PC-3 (cell line): ENCODE measurements at places on chromosomes 12 and 14. TPM values are rescaled to one million over a fixed set of nuclear protein-coding genes. Genes with fewer than 3 reads are reported as not detected.

DNA sequence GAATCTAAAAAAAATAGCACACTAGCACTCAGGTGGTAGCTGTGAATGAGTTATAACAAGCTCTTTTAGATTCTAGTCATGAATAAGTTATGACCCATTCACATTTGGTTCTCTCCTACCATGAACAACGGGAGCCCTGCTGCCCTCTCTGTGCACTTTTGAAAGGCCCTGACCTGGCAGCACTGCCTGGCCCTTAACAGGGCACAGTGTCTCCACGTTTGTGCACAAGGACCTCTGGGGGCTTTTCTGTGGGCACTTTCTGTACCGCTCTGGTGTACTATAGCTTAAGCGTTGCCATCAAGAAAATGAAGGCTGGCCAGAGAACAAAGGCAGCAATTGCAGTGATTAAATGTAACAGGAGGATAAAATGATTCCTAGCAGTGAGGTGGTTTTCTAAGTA, 21.2 kb downstream of the CCDC92 start:
- no peak for DNase-seq

GRCh38 chr14:93011650-93012325, 88.8 kb downstream of the CHGA start:
- DNase-seq, result no peak

EPYC gene
- total RNA-seq, result not detected in 2 replicates

GRCh38 chr14:64632056-64632455, 72.2 kb upstream of the PLEKHG3 start:
- DNase-seq, result peak; percentile 46

DNA sequence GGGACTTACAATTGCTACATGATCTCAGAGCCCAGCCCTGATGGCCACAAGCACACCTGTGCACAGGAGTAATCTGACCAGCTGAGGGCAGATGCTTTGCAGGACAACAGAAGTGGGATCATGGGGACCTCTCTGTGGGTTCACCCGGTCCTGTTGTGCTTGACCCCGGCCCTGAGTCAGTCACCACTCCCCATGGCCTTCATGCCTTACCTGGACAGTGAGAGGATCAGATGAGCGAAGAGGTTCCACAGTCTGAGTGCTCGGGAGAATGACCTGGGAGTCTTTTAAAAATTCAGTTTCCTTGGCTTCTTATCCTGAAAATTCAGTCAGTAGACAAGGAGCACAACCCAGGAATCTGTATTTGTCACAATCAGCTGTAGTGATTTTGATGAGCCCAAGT, 88.1 kb downstream of the NTF3 start:
- no peak for DNase-seq

GPR135 gene
- 6.7 and 10.3 TPM in 2 replicates for total RNA-seq

DEPDC4 gene
- total RNA-seq, result 0.29 and 2.0 TPM in 2 replicates

DNA sequence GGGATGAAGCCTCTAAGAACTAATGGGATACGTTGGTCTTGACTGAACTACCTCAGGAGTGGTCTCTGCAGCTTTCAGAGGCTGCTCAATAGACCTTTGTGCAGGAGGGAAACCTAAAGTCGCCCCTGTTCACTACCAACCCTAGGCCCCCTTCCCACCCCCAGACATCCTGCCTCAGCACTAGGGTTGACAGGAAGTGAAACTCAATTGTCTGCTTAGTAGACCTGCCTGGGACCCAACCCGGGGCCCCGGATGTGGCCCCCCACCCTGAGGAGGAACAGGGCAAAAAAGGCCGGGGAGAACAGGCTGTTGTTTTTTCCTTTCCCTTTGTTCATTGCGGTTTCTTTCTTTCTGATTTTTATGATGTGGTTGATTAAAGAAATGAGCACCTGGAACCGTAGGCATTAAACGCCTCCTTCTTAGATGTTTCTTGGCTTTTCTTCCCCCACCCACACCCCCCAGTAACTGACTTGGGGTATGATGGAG, 1.6 kb upstream of the DGKA start:
- no peak for DNase-seq

GRCh38 chr12:92735131-92735721, 32.4 kb downstream of the PLEKHG7 start:
- peak; percentile 69 for DNase-seq

GRCh38 chr14:74418031-74418430, 8.0 kb downstream of the SYNDIG1L start:
- DNase-seq, result no peak

ART4 gene
- not detected in 2 replicates for total RNA-seq

GRCh38 chr12:57518176-57518919, 2.0 kb downstream of the DDIT3 start:
- DNase-seq, result no peak

DNA sequence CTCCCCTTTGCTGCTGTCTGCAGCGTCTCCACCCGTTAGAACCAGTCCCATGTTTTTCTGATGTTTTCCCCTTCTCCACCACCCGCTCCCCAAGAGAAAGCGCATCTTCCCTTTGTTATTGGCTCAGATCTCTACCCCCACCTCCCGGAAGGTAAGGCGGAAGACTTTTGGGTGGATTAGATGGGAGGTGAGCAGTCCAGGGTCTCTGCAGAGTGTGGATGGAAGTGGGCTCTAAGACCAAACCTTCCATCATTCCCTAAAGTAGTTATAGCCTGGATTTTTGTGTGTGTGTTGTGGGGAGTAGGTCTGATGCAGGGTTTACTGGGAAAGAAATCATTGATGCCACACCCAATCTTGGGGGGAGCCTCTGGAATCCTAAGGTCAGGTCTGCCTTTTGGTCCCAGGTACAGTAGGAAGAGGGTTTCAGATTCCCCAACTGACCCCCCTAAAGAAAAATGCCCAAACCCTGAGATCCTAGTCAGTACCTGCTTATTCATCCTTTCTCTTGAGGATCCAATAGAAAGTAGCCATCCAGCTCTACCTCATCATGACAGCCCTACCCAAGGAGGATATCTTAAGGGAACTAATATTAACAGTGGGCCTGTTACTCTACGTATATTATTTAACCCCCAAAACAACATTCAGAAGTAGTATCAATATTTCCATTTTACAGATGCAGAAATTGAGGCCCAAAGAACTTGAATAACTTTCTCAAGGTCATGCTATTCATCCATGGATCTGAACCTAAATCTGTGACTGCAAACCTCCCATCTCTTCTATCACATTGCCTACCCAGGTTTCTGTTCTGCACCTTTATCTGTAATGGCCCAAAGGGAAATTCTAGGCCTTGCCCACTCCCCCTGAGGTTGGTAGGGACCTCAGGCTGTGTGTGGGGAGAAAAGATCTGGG, 1.1 kb downstream of the KIF5A start:
- DNase-seq, result no peak

NGB gene
- not detected in 2 replicates for total RNA-seq

DNA sequence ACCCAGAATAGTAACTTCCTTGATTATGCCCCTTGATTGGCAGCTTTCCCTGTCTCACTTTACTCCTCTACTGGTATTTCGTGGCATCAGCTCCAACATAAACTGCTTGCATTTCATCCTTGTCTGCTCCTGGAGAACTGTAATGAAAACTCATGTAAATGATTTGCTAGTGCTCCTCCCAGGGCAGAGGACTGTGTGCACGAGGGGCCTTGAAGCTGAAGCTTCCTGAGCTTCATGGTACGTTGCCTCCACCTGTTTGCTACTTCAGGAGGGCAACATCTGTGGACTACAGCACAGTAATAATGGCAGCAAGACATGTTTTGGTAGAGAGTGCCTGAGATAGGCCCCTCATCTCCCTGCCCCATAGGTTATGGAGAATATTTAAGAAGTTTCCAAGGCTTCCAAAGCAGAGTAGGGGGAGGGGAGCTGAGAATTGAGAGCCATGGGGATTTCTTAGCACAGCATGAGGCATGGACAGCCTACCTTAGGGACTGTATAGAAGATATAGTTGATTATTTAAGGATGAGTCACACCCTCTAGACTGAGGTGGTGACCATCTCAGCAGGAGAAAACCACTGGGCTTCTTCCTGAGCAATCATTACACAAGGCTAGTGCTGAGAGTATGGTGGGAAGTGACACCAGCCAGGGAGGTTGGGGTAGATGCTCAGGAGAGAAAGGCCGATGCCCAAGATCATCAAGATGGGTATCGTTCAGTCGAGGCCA, 29.5 kb downstream of the CCDC198 start:
- no peak for DNase-seq

GOLT1B gene
- total RNA-seq, result 16.8 and 19.0 TPM in 2 replicates

- no peak for DNase-seq
Measured at GRCh38 chr12:71955970-71956369, 17.3 kb downstream of the TPH2 start.

GRCh38 chr14:95943699-95944098, 67.1 kb downstream of the TUNAR start:
- no peak for DNase-seq

GLIPR1 gene
- total RNA-seq, result 21.3 and 22.2 TPM in 2 replicates

DNA sequence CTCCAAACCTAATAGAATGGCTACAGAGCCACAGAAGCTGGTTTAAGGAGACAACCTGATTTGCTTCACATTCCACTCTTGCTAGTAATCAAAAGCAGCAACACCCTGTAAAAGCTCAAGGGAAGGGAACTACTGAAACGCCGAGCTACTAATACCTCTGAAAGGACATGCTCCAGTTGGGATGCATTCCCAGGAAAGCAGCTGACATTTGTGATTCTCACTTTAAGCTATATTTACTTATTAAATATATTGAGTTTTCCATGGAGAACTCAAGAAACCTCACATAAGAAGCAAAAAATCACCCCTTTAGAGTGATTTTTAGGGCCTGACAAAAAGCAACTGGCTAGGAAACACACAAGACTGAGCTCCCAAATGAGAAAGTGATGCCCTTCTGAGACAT, 1073.0 kb upstream of the FLRT2 start:
- no peak for DNase-seq

KRT75 gene
- total RNA-seq, result 32.8 and 38.5 TPM in 2 replicates

- DNase-seq, result no peak
Measured at GRCh38 chr12:43425361-43425760, 126.6 kb downstream of the ADAMTS20 start.

GRCh38 chr12:109307051-109307450, 2.0 kb downstream of the FOXN4 start:
- DNase-seq, result no peak

GRCh38 chr12:125861299-125862281, 796.4 kb downstream of the AACS start:
- DNase-seq, result no peak

DNA sequence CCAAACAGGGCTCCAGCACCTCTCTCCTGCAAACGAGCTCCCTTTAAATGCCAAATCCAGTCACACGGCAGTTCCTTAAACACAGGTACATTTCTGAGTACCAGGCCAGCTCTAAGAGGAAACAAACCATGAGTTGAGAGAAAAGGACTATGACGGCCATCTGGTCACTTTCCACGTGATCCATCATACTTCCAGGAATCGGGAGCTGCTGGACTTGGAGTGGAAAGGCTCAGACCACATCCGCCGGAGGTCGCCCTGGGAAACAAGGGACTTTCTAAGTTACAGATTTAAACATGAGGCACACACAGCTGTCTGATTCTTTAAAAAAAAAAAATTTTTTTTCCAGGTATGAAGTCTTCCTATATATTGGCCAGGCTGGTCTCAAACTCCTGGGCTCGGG, 39.2 kb downstream of the ACADS start:
- DNase-seq, result no peak

GRCh38 chr12:12446786-12447185, 89.9 kb downstream of the BORCS5 start:
- DNase-seq, result no peak

ADAM21 gene
- 0.29 and 0.80 TPM in 2 replicates for total RNA-seq

SERPINA6 gene
- not detected in 2 replicates for total RNA-seq

SMIM41 gene
- not detected in 2 replicates for total RNA-seq

TSPAN19 gene
- total RNA-seq, result not detected in 2 replicates

GRCh38 chr12:100197486-100197885, 3.1 kb upstream of the ACTR6 start:
- DNase-seq, result peak; percentile 74

GRCh38 chr12:90909069-90909770, 45.8 kb downstream of the CCER1 start:
- peak; percentile 75 for DNase-seq

KRT74 gene
- total RNA-seq, result not detected in 2 replicates

- DNase-seq, result no peak
Measured at GRCh38 chr12:8499616-8500015, 13.7 kb upstream of the CLEC4D start.

- DNase-seq, result peak; percentile 9
Measured at GRCh38 chr12:32494656-32495055, 95.3 kb downstream of the FGD4 start.

ACOT4 gene
- 3.9 and 5.1 TPM in 2 replicates for total RNA-seq

GRCh38 chr12:116864371-116865160, 16.7 kb downstream of the HRK start:
- peak; percentile 92 for DNase-seq

TPH2 gene
- not detected in 2 replicates for total RNA-seq

OR6C6 gene
- total RNA-seq, result not detected in 2 replicates

GUCY2C gene
- total RNA-seq, result not detected in 2 replicates

OVCH1 gene
- total RNA-seq, result not detected in 2 replicates
